ENCODE measurements at places on chromosomes 16 and 17.
A peak's percentile ranks its signal among the peaks of the same experiment; 100 is the strongest.

GRCh38 chr17:77436058-77436442 lies 295.3 kb downstream of the SEC14L1 start:
- no peak for DNase-seq

DNA sequence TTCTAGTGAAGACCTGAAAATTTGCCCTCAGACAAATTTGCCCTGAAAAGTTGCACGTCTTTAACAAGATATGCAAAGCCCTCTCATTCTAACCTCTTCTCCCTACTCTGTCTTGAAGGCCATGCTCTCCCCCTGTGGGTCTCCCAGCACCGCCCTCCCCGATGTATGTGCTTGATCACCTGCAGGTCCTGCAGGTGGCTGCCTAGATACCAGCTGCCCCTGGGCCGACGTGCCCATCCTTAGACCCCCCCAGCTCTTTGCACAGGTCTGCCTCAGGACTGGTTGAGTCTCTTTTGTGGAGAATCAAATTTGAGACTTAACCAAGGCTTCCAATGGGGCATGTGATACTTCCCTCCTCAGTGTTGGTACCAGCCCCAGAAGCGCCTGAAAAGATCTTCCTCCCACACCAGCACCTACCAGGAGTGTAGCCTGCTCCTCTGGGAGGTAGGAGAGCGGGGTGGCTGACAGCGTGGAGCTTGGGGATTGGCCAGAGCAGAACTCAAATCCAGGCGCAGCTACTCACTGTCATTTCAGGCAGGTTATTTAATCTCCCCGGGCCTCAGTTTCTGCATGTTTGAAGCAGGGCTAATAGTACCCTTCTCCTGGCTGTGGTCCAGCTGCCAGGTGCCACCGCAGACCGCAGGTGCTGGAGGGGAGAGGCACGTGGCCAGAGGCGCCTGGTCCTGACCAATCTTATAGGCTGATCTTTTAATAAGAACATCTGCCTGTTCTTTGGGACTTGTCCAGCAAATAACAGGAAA lies 4.5 kb upstream of the MRPL38 start:
- DNase-seq, result no peak

DNA sequence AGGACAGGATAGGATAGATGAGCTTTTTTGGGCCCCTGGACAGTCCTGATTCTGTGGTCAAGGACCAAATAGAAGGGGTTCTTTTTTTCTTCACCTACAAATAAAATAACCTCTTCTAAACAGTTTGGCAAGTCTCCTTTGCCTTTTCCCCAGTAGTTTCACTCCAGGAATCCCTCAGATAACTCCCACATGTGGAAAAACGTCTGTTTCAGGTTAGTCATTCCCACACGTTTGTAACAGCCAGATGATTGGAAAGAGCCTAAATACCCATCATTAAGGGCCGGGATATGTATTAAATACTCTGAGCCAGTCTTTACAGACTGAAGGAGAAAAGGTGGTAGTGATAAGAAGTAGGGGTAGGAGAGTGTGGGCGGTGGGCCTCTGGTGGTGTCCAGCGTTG lies 58.3 kb downstream of the PLD6 start:
- DNase-seq, result no peak

- DNase-seq, result peak; percentile 28
These were observed 76.4 kb downstream of the MRC2 start for GRCh38 chr17:62703776-62704380.

DNA sequence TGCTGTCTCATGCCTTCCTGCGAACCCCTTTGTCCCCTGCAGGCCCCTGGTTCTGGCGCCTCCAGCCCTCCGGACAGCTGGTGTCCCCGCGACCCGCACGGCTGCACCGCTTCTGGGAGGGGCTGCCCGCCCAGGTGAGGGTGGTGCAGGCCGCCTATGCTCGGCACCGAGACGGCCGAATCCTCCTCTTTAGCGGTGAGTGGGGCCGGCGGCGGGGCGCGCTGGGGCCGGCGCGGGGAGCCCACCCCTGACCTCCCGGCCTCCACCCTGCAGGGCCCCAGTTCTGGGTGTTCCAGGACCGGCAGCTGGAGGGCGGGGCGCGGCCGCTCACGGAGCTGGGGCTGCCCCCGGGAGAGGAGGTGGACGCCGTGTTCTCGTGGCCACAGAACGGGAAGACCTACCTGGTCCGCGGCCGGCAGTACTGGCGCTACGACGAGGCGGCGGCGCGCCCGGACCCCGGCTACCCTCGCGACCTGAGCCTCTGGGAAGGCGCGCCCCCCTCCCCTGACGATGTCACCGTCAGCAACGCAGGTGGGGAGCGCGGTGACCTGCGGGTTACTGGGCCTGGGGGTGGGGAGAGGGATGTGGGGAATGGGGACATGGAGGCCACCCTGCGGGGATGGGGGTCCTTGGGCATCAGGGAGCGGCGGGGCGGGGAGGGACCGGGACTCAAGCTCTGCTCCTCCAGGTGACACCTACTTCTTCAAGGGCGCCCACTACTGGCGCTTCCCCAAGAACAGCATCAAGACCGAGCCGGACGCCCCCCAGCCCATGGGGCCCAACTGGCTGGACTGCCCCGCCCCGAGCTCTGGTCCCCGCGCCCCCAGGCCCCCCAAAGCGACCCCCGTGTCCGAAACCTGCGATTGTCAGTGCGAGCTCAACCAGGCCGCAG lies 7.1 kb upstream of the IL32 start:
- DNase-seq, result no peak

DNA sequence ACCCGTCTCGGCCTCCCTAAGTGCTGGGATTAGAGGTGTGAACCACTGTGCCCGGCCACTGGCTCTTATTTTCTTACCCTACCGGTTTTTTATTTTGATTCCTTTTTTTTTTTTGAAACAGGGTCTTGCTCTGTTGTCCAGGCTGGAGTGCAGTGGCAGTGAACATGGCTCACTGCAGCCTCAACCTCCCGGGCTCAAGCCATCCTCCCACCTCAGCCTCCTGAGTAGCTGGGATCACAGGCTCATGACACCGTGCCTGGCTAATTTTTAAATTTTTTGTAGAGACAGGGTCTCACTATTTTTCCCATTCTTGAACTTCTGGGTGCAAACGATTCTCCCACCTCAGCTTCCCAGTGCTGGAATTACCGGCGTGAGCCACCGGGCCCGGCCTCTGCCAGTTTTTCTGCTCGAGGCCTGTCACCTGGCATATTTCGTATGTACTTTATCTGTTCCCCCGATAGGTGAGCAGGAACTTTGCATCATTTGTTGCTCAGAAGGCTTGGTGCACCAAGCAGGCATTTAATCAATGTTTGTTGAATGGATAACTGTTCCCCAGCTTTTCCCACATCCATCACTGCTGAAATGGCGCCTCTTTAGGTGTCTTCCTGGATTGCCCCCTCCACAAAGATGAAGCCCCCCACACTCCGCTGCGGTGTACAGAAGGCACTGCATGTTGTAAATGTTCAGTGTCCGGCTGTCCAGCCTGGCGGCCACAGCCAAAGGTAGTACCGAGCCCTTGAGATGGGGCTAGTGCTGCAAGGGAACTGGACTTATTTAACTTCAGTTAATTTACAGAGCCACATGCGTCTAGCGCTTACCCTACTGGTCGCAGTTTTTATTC lies 858 bp upstream of the TELO2 start:
- no peak for DNase-seq

DNA sequence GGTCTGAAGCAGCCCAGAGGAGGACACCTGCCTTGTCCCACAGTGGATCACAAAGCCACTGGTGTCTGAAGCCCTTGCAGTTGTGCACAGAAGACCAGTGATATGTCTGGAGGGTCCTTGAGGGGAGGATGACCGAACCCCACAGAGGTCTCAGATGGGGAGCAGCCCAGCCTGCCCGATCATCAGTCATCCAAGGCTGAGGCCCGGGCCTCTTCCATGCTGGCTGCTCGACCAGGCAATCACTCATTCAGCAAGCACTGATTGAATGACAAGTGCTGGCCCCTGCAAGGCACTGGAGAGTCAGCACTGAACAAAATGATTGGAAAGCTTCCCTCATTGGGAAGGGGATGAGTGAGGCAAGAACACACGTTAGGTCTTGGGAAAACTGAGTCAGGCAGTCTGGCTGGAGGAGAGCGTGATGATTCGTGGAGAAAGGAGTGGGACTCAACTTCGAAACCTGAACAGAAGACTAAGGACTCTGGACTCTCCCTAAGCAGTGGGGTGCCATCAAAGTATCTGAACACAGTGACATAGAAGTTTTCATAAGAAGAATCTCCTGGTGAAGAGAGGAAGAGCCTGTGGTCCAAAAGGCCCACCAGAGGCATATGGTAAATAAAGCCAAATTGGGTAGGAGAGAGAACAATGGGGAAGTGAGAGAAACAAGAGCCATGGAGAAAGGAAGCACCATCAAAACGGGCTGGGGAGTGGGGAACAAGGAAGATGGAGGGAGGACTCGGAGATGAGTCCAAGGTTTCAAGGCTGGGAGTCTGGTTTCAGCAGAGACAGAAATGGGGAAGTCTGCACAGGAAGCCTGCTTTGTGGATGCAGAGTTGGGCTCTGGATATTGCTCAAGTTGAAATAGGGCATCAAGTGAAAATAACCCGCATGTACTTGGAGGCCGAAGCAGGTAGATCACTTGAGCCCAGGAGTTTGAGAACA lies 10.2 kb downstream of the PIK3R5 start:
- no peak for DNase-seq

GRCh38 chr16:82007189-82007588 lies 4.1 kb downstream of the SDR42E1 start:
- DNase-seq, result no peak

- DNase-seq, result no peak
These were observed 627.2 kb downstream of the TOX3 start for GRCh38 chr16:51919736-51920135.

GRCh38 chr16:89344458-89344834 lies 126.9 kb downstream of the ZNF778 start:
- no peak for DNase-seq

GRCh38 chr16:29790183-29790948 lies at the start of gene KIF22:
KIF22 (plus strand) TSS chr16:29790751; CDS start chr16:29790760, 9 bp downstream.
- DNase-seq, result peak; percentile 99

DNA sequence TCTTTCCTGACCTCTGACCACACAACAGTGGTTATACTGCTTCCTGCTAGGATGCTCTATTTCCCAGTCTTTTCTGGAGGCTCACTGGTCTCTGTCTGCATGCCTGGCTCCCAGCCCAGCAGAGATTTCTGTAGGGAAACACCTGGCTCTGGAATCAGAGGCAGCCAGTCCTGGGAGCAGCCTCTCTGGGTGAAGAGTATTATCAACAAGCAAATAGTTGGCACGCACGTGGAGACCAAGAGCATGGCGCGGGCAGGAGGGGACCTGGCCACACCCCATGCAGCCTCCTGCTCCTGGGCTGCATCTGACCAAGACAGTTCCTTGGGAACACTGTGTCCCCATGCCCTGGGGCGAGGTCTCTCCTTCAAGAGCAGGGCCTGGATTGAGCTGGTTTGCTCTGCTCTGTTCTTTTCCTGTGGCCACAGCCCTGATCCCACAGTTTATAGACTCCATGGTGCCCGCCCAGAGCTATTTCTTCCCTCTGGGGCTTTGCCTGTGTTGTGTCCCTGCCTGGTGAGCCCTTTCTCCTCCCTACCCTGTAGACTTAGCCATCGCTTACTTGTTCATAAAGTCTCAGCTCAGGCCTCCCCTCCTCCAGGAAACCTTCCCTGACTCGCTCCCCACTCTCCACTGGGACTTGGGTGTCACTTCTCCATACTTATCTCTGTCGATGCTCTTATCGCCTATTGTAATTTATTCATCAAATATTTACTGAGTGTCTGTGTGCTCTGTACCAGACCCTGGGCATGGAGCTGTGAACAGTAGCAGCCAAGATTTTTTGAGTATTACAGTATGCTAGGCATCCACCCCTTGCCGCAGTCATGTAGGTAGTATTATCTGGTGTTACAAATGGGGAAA lies 60.6 kb downstream of the SCNN1B start:
- peak; percentile 68 for DNase-seq

- no peak for DNase-seq
These were observed 3.4 kb downstream of the SP6 start for GRCh38 chr17:47847341-47848197.

DNA sequence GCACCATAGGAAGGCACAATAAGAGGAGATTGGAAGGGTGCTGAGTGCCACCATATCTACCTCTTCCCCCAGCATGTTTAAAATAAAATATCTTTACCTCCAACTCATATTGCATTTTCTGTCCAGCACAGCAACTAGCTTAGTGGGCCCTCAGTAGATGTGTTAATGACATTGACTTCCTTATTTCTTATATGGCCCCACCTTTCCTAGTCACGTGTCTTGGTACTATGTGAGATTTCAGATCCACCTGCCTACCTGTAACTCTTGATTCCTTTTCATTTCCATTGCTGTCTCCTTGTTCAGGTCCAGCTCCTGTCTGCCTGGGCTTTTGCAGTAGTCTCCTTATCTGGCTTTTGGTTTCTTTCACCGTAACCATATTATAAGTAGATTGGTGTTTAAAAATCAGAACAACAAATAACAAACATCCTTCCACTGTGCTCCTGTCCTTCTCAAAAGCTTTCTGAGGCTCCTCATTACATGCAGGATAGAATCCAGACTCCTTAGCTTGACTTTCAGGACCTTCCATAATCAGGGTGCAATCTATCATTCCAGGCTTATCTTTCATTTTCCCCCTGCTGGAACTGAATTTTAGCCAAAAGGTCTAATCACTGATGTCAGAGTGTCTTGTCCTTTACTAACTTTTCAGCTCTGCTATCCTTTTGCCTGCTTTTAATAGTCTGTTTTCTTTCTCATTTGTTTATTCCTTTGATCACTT lies 71.3 kb downstream of the FTO start:
- DNase-seq, result no peak

DNA sequence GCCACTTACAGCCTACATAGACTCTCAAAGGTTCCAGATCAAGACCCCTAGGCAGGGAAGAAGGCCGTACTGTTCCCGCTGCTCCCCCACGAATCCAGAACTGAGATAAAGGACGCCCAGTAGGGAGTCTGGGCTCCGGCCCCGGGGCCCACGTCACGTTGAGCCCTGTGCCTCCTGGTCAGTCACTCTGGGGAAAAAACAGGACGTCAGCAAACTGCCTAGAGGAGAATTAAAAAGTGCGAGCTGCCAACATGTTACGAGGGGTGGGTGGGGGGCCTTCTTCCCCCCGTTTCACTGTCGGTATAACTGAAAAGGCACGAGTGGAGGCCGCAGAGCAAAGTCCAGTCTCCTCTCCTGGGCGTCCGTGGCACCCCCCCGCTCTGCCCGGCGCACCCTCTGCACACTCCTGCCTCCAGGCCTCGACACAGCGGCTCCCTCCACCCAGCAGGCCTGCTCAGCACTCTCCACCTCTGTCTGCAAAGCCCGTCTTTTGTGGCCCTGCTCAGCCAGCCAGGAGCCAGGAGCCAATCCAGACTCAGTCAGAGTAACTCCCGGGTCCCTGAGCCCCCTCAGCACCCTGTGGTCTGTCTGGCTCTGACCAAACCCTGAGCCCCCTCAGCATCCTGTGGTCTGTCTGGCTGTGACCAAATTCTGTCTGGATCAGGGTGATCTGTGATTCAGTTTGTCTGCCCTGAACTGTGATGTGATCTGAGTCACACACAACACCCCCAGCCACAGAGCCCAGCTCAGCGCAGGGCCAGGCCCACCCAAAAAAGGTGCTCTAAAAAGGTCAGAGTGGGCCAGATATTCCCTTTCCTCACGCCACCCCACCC lies 6.2 kb downstream of the ITGAE start:
- DNase-seq, result no peak

All from gastrocnemius medialis (tissue), 4 donors.